ENCODE measurements at places on chromosomes 6 and 20.

- DNase-seq = peak; percentile 42
Observed at GRCh38 chr6:147509891-147510290, 1.4 kb downstream of the SAMD5 start.

DNA sequence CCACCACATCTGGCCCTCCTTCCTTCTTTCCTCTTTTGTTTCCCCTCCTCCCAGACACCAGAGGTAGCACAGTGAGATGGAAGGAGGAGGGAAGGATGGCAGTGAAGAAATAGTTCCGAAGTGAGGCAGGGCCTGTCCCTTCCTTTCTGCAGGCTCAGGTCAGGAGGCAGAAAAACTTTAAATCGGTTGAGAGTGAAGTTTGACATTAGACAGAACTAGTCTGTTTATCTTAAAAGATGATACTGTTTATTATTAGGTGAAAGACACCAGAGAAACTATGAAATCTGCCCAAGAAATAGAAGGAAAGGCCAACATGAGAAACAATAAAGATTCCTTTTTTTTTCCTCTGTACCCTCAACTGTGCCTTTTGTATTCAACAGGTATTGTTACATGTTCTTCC, 670.3 kb downstream of the UTRN start:
- DNase-seq = no peak

DNA sequence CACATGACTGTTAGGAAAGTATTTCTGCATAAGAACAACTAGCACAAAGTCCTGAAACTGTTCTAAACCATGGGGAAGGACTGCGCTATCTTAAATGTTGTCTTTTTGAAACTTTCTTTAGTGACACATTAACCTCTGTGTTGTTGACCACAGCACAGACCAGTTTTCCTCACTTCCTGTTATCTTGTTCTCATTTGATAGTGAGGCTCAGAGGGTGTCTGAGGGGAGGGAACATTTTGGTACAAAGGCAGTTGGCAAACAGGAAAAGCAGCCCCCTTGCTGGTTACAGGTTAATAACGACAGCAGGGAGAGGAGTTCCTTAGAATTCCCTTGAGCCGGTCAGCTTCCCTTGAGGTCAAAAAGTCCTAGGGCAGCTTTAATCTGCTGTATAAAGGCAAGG, 143.5 kb upstream of the BMP2 start:
- no peak for DNase-seq

DNA sequence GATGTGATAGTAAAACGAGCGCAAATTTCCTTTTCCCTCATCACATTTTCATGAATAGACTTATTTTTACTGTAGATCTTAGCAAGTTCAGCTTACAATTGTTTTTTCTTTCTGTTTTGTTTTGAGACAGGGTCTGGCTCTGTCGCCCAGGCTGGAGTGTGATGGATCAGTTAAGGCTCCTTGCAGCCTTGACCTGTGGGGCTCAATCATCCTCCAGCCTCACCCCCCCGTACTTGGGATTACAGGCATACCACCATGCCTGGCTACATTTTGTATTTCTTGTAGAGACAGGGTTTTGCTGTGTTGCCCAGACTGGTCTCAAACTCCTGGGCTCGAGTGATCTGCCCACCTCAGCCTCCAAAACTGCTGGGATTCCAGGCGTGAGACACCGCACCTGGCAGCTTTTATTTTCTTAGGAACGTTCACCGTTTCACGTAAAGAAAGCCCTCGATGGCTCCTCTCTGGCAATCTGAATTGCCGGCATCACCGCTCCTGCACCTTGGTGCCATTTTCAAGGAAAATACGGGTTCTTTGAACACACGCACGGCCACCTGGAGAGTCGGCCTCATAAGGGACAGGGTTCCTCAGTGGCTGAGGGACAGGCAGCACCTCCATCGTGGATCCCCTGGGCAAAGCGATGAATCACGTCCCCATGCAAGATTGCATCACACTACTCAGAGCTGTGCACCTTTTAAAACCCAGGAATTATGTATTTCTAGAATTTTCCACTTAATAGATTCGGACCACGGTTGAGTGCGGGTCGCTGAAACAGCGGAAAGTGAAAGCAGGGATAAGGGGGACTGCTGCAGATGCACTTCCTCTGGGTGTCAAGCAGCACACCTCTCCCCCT, 78.7 kb downstream of the IRF4 start:
- DNase-seq = no peak

DNA sequence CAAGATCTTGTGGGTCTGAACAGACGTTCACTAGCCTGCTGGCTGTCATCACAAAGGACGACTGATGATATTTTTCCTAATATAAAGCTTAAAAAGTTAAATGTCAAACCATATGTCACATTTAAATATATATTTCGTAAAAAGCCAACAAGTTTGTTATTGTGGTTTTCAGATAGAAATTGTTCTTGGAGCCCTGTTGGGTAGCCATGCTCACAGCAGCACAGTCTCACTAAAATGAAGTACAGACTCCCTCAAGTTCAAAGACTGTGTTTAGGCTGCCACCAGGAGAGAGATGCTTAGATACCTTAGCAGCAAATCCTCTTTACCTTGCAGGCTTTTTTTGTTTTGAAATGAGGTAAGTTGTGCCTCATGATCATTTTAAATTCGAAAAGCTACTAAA, 17.8 kb downstream of the EEF1E1 start:
- DNase-seq = peak; percentile 36

DNA sequence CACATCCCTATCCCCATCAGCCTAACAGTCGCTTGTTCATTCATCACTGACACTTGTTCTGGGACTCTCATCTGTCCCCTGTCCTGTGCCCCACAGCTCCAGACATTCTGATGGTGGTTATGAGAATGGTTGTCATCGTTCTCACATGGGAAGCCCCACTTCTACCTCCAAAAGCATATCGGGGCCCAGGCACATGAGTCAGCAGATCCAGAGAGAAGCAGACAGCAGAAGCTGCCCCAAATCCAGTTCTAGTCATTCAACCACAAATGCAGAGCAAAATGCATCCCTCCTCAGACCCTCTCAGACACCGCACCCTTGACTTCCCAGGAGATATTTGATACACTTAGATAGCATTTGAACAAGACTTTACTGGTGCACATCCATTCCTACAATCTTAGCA, 106.0 kb downstream of the FOXF2 start:
- no peak for DNase-seq

DNA sequence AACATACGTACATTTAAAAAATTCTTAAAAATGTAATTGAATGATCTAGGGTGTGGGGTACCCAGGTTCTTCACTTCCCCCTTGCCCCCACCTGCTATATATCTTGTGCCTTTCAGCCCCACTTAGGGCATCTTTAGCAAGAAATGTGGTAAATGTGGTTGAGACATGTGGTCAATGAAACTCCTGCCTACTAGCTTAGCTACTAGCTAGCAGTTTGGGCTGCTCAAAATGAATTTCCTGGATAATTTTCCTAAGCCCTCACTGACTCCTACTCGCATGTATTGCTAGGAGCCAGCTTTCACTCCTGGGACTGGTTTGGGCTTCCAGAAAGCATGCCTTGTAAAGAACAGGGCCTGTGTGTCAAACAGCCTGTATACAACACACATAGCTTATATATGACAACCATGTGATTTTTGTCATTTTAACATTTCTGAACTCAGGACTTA, 257.3 kb downstream of the ATXN1 start:
- DNase-seq = no peak

GRCh38 chr20:55009066-55009465, 533.7 kb downstream of the DOK5 start:
- no peak for DNase-seq

GRCh38 chr6:141878686-141879085, 254.0 kb upstream of the GJE1 start:
- DNase-seq = no peak

- DNase-seq = no peak
Observed at GRCh38 chr6:134797400-134798113, 152.3 kb downstream of the ALDH8A1 start.

DNA sequence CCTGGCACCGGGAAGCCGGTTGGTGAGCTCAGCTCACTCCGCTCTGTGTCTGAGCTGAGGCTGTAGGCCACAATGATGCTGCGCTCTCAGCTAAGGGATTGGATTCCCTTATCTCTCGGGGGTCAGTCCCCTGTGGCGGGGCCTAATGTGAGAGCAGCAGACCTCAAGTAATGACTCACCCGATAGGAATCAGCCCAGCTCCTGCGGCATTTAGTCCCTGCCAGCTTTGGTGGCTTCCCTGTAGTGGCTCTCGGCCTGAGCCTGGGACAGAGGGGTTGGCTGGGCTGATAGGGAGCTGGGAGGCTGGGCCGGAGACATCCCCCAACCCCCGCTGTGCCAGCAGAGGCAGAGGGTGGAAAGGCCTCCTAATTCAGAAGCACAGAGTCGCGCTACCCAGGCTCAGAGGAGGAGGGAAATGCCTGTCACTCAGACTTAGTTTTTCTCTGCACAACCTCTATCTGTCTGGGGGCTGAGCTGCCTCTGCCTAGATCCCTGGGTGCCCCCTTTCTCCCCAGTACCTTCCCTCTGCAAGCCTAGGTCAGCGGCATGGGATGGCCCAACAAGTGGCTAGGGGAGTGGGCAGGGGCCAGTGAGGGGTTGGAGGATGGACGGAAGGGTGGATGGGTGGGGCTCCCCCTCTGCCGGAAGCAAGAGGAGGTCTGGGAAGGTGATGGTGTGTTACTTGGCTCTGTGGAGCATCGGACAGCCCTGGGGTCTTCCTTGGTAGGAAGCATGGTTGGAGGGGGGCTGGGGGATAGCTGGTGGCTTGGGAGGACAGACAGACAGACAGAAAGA, 92.2 kb downstream of the CDH22 start:
- peak; percentile 36 for DNase-seq

DNA sequence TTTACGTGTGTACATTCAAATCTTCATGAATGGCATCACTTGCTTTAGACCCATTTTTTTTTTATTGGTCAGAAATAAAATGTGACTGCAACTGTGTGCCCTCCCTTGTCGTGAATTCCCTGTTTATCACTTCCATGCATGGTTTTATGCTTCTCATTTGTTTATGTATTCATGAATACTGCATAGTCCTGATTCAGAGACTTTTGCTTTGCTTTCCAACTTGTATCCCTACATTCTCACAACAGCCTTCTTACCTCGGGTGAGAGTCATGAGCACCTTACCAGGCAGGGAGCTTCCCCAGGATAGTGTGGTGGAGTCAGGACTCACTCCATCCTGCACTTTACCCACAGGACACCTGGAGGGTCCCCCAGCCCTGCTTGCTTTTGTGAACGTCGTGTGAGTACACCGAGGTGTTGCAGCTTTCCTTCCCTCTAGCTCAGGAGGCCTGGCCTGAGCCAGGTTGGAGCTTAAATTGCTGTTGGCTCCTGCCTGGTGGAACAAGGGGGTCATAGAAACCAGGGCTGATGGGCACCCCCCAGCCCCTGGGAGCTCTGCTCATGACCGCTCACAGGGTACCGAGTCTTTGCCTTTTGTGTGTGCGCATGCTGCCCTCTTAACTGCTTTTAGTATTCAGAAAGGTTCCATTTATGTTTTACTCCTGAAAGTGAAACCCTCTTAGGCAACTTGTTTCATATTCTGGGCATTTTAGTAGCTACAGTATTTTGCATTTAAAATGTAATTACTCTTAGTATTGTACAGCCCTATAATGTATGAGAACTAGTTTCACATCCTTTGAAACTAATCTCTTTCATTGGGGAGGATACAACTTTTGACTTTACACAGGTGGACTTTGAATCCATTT, 66.0 kb downstream of the CDS2 start:
- DNase-seq = no peak

DNA sequence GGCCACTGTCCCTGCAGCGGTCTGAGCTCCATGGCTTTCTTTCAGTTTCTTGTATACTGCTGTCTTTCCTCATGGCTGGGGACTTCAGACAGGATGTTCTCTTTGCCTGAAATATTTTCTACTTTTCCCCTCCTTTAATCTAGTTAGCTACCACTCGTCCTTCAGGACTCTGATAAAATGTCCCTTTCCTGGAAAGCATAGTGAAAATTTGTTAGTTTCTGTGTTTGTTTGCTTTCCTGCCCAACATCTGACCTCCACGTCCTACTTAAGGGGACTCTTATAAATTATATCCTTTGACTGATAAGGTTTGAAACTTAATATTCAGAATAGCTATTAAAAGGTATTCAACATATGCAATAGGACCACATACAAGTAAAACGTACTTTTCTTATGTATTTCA, 48.8 kb upstream of the KLHL31 start:
- no peak for DNase-seq

- DNase-seq = no peak
Observed at GRCh38 chr6:130534627-130535026, 168.8 kb downstream of the TMEM200A start.

GRCh38 chr20:227439-228105, 514 bp downstream of the DEFB129 start:
- no peak for DNase-seq

DNA sequence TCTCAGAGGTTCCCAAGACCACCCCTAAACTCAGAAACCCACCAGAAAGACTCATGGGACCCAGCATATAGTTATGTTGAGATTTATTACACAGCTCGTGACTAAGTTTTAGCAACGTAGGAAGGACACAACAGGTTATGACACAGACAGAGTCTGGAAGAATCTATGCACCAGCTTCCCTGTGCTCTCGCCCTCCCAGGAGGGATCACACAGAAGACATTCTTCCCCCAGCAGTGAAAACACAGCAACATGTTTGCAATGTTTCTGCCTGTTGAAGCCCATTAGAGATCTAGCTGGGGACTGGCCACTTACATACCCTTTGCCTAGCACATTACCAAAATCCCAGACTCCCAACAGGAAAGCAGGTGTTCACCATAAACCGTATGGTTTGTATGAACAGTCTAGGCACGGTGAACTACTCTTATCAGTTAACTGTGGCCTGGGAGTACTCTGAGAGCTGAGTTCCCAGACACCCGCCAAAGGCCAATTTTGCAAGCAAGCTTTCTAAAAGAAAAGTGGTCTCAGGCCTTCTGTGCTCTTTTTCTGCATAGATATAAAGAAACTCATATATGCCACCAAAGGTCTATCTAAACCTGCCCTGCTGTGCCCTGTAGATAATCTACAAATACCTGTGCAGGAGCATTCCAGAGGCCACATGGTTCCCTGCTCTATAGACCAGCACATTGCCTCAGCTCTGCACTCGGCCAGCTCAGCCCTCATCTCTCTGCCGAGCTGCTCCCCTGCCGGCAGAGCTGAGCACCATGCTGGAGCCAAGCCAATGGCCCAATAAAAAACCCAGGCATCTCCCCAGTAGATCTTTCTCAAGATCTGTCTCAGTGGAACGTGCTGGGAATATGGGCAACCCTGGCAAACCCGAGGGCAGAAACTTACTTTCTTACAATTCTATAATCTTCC, 69.6 kb upstream of the SMIM28 start:
- no peak for DNase-seq

- DNase-seq = no peak
Observed at GRCh38 chr6:39770446-39770845, 21.7 kb upstream of the DAAM2 start.

GRCh38 chr6:40148882-40149573, 214.8 kb upstream of the MOCS1 start:
- DNase-seq = no peak
